Renal cortex interstitium (tissue), 15 donors: ENCODE measurements at places on chromosomes 13 and 19. TPM values are rescaled to one million over a fixed set of nuclear protein-coding genes. Genes with fewer than 3 reads are reported as not detected.

DNA sequence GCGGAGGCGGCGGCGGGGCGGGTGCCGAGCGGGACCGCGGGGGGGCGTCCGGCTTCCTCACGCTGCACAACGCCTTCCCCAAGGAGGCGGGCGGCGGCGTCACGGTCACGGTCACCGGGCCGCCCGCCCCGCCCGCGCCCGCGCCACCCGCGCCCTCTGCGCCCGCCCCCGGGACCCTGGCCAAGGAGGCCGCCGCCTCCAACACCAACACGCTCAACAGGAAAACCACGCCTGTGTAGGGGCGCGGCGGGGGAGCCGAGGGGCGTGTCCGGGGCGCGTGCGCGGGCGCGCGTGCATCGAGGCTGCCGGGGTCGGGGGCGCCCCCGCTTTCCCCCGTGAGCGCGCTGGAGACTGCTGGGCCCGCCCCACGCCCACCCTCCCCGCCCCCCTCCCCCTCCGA lies 8.8 kb upstream of the CACNG6 start:
- DNase-seq, result no peak

DNA sequence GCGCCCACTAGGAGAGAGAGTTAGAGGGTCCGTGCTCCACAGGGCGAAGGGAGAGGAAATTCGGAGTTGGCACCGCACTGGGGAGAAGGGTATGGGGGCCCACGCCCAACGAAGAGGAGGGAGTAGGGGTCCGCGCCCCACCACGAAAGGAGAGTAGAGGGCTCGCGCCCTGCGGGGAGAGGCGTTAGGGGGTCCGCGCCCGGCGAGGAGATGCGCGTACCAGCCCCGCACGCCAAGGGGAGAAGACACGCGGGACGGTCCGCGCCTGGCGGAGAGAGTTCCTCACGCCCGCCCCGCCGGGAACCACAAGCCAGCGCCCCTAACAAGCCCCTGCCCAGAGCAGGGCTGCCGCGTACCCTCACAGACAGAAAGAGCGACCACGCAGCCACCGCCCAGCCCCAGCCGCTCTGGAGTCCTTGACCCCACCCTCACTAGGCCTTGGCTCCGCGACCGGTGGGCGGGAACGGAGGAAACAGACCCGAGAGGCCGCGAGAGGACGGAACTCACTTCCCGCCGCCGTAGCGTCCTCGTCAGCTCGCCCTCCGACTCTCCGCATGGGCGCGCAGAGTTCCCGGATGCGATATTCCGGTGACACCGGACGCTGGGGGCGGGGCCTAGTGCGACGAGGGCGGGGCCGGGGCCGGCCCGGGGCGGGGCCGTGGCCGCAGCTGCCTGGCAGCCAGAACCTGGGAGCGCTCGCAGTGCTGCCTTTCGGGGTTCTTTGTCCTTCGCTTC lies 20.0 kb upstream of the ZSCAN18 start:
- DNase-seq, result no peak

DNA sequence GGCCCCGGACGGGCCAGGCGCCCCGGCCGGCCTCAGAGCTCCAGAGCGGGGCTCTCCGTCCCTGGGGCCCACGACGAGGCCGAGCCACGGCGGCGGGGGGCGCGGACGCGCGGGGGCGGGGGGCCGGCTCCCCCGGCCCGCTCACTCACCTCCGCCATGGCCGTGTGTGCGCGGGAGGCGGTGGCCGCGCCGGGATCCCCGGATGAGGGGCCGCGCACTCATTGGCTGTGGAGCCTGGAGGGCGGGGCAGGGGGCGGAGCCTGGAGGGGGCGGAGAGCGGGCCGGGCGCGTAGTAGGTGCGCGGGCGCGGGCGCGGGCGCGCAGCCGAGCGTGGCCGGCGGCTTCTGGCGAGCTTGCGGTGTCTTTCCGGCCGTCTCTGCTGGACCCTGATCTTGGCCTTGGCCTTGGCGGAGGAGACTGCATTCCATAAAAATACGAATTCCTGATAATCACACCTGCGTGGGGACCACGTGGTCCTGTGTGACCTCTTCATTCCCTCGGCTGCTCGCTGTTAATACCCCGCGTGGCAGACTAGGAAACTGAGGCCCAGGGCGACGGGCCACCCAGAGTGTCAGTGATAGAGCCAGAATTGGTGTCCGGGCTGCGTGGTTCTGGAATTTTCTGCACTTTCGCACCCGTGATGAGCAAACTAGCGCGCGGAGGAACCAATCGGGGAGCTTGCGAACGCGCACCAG lies at the start of gene MIER2:
Gene MIER2 (minus strand): TSS at position 172 of the 695 bp plus-strand sequence. CDS start 14 bp downstream, at position 158.
- DNase-seq, result no peak

- DNase-seq, result no peak
These were observed at the start of gene TMEM86B for GRCh38 chr19:55228403-55229031. Gene TMEM86B, minus strand, starts transcription at chr19:55228763. Its CDS starts 22 bp downstream, at chr19:55228741.

- no peak for DNase-seq
These were observed 40.8 kb downstream of the GADD45B start for GRCh38 chr19:2516727-2517126.

GRCh38 chr13:34335014-34336007 lies 517.4 kb downstream of the RFC3 start:
- no peak for DNase-seq

DNA sequence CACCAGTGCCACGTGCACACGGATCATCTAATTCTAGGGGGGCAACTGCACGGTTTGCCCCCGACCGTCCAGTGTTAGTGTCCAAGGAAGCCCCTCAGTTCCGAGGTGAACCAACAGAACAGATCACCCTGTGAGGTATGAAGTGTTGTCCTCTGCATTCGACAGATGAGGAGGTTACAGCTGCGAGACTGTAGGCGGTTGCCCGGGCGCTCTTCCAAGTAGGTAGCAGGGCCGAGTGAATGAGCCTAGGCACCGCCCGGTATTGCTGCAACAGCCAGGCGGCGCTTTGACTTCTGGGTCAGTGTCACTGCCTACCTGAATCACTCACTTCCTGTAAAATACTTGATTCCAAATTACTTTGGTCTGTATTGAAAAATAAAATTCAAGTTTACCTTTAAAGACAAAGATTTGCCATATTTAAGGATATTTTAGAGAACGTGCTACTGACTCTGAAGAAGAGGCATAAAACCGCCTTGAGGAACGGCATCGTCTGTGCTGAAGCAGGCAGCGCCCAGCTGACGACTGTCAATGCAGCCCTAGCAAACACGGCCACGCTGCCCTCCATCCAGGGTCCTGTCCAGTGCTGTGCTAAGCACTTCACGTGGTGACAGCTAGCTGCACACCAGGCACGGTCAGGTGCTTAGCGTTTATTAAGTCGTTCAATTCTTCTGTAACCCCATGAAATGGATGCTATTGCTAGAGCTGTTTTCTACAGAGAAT lies 19.3 kb upstream of the RASA3 start:
- no peak for DNase-seq

DNA sequence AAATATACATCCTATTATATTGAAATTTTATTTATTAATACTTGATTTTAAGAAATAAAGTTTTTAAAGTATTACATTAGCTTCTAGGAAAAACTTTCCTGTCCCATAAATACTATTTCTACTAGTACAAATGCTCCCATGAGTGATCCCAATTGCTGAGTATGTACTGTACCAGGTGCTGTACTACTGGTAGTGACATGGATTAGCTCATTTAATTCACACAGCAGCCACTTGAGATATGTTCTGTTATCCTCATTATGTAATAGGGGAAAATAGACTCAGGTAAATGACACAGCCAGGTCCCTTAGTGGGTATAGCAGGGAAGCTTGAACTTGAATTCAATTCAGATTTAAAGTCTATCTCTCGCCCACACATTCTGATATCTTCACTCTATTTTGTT lies 363.1 kb downstream of the FGF14 start:
- DNase-seq, result no peak

Gene DENND1C
- 37.1 TPM for polyA plus RNA-seq

DNA sequence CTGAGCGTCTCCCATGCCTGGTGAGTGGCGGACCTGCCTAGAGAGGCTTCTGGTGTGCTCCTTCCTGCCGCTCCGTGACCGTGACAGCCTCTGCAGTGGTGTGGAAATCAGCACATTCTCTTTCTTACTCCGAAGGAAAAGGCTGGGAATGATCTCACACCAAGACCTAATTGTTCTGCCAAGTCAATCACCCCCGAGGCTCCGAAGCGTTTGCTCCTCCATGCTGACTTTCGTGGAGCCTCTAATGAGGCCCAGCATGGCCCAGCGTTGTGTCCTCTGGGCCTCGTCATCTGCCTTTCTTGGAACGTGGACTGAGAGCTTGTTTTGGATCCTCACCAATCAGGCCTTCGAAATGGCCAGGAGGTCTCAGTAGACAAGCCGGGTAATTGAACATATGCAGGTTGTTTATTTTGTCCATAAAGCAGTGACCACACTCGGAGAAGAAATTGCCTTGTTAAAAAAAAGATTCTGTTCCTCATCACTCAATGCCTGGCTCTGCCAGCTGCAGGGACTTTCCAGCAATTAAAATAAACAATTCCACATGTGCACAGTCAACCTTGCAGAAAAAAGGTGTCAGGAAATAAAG lies 107.1 kb downstream of the UBL3 start:
- DNase-seq, result peak; percentile 36

DNA sequence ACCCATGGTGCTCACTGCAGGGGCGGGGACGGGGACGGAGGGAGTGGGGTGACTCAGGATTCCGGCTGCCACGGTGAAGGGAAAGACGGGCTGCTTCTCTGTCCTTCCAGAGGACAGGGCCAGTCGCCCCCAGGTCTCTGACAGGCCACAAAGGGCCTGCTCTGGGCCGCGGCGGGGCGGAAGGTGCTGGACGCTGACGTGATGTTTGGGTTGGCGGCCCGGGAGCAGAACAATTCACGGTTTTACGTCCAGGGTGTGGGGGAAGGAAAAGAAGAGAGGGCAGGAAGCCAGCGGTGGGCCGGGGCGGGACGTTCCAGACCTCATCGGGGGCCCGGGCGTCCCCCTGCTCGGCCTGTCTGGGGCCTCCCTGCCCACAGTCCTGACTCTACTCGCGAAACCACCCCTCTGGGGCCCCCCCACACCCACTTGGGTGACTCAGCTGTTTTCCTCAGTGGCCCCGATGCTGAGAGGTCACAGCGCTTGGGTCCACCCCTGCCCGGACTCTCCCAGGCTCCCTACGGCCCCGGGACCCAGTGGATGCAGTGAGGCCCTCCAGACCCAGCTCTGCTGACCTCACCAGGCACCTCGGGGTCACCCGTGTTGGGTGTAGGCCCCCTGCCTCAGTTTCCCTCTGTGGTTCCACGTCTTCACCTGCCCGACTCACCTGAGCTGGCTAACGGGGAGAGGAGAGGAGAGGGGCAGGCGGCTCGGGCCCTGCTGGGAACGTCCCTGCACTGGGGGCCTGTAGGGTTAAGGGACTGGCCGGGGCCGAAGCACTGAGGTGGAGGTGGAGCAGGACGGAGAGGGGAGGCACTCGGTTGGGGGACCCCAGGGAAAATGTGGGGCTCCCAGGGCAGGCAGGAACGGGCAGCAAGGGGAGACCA lies 29.2 kb downstream of the PIP5K1C start:
- DNase-seq, result no peak

Gene C13orf42
- polyA plus RNA-seq, result 0.47 TPM

- DNase-seq, result no peak
These were observed 14.8 kb downstream of the TBC1D4 start for GRCh38 chr13:75467040-75467728.

DNA sequence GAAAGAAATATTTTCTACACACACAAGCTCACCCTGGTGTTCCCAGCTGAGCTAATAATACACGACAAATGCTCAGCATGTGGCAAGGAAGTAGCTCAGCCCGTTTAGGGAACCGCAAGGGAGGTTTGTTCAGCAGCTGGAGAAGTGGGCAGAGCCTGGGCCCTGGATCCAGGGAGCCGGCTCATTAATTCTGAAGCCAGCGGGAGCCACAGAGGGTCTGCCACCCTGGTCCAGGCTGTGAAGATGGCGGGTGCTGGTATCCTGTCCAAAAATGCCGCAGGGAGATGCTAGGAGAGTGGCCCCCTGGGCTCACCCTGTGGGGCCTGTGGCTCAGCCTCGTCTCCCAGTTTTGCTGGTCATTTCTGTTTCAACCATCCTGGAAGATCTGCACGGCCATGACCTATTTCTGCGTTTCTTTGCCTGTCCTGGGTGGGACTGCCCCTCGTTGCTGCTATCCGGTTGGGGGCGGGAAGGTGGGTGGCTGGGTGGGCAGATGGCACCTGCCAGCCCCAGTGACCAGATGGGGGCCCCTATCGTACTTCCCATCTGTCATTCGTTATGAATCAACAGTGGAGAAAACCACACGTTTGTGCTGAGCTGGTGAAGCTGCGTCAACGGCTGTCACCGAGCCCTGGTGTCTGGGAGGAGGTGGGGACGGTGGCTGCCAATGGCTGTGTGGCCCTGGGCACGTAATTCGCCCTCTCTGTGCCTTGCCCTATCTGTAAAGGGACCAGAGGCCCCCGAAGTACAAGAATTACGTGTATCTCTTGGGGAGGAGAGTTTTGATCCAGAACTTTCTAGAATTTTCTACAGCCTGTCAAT lies 2.7 kb upstream of the GNA15 start:
- DNase-seq, result no peak

DNA sequence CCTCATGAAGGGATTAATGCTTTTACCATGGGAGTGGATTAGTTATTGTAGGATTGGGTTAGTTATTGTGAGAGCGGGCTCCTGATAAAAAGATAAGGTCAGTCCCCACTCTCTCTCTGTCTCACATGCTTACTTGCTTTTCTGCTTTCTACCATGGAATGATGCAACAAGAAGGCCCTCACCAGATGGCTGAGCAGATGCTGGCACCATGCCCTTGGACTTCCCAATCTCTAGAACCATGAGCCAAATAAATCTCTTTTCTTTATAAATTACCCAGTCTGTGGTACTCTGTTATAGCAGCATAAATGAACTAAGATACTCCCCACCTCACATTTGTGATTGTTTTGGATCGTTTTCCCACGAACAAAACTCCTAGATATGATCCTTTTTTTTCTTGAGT lies 353.8 kb downstream of the DNAJC15 start:
- DNase-seq, result no peak

GRCh38 chr19:2089001-2089711 lies 7.0 kb downstream of the MOB3A start:
- no peak for DNase-seq

- no peak for DNase-seq
These were observed 4.0 kb downstream of the IL4I1 start for GRCh38 chr19:49892716-49893115.

Gene PRDX2
- polyA plus RNA-seq, result 360 TPM

Gene PARP4
- 51.3 TPM for polyA plus RNA-seq

GRCh38 chr13:92804346-92804745 lies 422.3 kb upstream of the GPC6 start:
- DNase-seq, result no peak

GRCh38 chr19:42412661-42413076 lies 14.5 kb downstream of the LIPE start:
- DNase-seq, result no peak

DNA sequence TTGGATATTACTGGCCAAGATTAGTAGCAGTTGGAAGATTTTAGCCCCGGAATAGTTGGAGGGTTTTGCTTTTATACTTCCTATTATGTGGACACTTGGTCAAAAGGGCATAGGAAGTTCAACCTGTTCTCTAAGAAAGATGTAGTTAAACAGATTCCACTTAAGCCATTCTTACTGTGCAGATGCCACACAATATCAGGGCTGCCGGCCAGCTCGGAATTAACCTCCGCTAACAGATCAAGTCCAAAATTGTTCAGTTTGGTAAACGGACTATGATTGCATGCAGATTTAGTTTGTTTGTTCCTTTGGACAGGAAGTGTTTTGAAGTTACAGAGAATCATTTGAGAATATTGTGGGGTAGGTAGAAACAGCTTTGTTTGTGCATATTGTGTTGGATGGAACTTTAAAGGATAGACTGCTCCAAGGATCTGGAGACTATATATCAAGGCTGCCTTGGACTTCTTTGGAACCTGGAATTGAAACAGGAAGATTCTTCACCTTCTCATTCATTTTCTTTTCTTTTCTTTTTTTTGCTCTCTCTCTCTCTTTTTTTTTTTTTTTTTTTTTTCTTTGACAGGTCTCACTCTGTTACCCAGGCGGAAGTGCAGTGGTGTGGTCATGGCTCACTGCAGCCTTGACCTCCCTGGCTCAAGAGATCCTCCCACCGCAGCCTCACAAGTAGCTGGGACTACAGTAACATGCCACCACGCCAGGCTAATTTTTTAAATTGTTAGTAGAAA lies 5.0 kb upstream of the SPRY2 start:
- no peak for DNase-seq

Gene ZNF155
- polyA plus RNA-seq, result 13.9 TPM
